ENCODE measurements at places on chromosomes 1 and 21. TPM values are rescaled to one million over a fixed set of nuclear protein-coding genes. Genes with fewer than 3 reads are reported as not detected.

DNA sequence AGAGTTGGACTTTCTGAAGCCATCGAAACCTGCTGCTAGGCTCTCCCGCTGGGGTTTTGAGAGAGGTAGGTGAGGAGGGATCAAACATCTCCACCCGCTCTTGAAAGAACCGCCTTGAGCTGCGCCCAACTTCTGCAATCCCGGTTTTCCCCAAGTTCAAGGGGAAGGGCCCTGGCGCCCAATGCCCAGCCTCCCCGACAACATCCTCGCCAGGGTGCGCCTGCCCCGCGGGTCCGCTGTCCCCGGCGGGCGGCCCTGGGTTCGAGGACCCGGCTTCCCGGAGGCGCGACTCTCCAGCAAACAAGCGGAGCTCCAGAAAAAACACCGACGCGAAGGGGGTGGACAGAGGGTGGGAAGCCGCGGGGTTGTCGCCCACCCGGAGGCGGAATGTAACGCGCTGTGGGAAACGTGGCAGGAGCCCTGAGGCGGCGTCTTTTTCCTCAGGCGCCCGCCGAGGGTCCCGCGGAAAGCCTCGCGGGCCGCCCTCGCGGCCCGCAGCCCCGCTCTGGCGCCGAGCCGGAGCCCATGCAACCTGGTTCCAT lies 607 bp downstream of the BTG3 start:
- peak; percentile 66 for DNase-seq

DNA sequence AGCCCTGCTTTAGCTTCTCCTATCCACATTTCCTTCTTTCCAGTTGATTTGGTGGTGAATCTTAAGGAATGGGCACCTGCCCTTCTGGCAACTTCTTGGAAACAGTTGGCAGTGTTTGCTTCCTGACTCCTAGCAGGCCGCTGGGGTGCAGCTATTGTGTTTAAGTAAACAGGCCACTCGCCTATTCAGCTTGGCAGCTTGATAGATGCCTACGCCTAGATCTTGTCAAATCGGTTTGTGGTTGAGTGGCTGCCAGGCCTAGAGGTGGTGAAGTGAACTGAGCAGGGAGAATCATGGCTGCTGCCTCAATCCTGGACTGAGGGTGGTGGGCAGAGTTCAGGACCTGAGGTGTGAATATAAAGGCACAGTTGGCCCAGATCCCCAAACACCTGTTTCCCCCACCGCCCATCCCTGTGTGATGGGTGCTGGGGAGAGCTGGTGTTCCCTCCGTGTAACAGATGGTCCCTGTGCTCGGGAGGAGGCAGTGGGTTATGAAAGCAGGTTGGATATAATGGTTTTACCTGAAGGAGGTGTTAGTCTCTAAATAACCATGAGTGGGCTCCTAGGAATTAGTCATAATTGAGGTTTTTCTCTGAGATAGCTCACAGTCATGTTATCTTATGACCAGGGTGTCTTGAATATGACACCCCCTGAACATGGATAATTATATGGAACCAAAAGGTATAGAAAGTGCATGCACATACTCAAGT lies 940 bp upstream of the PLA2G2C start:
- no peak for DNase-seq

DNA sequence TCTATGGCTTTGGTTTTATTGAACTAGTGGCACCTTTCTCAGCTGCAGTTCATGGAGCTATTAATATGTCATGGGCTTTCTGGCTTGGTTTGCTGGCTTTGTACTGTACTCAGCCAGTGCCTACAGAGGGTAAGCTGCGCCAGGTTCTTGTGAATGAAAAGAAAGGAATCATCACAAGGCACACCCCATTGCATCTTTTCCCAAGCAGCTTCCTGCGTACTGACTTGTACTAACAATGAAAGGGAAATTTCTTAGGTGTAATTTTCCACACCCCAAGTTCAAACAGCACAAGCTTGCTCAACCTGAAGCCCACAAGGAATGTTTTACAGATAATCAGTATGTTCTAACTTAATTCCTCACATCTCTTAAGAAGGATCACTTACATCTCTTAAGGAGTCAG lies 78.0 kb upstream of the TNFSF18 start:
- no peak for DNase-seq

DNA sequence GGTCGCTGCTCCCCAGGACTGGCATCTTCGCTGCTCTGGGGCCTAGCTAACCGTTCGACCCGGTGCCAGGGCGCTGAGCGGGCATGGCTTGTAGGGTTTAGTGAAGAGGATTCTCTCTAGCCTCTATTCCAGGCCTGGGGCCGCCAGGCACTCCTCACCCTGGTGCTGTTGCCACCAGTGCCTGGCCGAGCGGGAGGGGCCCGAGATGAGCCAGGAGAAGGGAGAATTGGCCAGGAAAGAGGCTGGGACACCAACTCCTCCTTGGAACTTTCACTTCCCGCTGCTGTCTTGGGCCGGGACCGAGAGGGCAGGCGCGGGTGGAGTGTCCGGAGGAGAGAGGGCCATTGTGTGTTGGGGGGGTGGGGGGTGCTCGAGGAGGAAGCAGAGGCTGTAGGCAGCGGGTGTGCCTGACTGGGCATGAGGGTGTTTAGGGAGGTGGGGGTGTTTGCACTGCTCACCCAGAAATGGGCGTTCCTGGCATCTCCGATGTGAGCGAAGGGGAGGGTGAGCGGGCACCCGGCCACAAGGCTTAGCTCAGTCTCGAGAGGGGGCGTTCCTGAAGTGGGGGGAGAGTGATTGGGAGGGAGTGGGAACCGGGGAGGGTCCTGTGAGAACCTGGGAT lies 772 bp downstream of the ADAM15 start:
- DNase-seq = peak; percentile 70

- peak; percentile 45 for DNase-seq
Measured at GRCh38 chr21:44874240-44874496, 678 bp upstream of the PTTG1IP start.

- no peak for DNase-seq
Measured at GRCh38 chr1:211334986-211335385, 8.4 kb downstream of the TRAF5 start.

The GPR37L1 gene
- polyA plus RNA-seq = not detected

The CELF3 gene
- 0.65 TPM for polyA plus RNA-seq

GRCh38 chr1:172139196-172139595 lies 281.3 kb upstream of the C1orf105 start:
- no peak for DNase-seq

- DNase-seq = no peak
Measured at GRCh38 chr21:33136847-33137502, 67.0 kb downstream of the OLIG1 start.

DNA sequence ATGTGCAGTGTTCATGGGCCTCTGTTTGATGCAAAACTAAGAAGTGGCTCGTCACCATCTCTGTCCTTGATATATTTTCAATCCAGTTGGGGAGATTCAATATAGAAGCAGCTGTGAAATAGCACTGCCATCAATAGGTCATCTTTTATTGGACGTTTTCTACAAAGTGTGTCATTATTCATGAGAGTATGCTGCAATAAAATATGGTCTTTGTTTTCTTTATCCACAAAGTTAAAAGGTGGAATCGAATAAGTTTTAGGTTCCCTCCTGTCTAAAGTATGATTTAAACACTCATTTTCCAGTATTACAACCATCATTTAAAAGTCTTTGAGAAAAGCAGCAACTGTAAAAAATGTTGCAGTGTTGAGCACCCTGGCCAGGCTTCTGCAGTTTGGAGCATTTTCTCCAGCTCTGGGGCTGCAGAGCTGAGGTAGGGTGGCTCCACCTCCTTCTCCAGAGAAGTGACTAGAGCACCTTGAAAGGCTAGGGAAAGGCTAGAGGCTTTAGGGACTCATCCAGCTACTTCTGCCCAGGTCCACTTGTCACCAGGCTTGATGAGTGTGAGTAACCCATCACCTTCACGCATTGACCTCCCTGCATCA lies 56.5 kb upstream of the DNAH14 start:
- no peak for DNase-seq

GRCh38 chr21:43853851-43854772 lies 10.9 kb upstream of the AGPAT3 start:
- DNase-seq = no peak

GRCh38 chr1:204834752-204835151 lies 35.9 kb upstream of the NFASC start:
- no peak for DNase-seq

The TSPEAR gene
- 0.03 TPM for polyA plus RNA-seq

The MARK1 gene
- 3.0 TPM for polyA plus RNA-seq

The CD5L gene
- not detected for polyA plus RNA-seq

Data from SK-N-SH (cell line).